Fibroblast of lung (primary cell): ENCODE measurements at places on chromosomes 11 and 22. TPM values are rescaled to one million over a fixed set of nuclear protein-coding genes. Genes with fewer than 3 reads are reported as not detected.

Gene OR8D4
- total RNA-seq, result not detected in 2 replicates

Gene C11orf86
- not detected in 2 replicates for total RNA-seq

Gene EMID1
- total RNA-seq, result 0.50 and 2.8 TPM in 2 replicates

Gene ZBED4
- total RNA-seq, result 6.3 and 6.4 TPM in 2 replicates

Gene FOXR1
- not detected in 2 replicates for total RNA-seq

Gene OR5AR1
- total RNA-seq, result not detected in 2 replicates

Gene SMC1B
- not detected in 2 replicates for total RNA-seq

Gene OR4D5
- not detected in 2 replicates for total RNA-seq

Gene HNRNPUL2
- total RNA-seq, result 9.2 and 14.5 TPM in 2 replicates

Gene TECTA
- 0.26 and 0.33 TPM in 2 replicates for total RNA-seq

Gene TPBGL
- total RNA-seq, result under 0.01 TPM in 1 of 2 replicates, not detected in the other

Gene OR5A1
- not detected in 2 replicates for total RNA-seq

Gene SC5D
- total RNA-seq, result 62.1 and 112 TPM in 2 replicates
